SW480 (cell line): ENCODE measurements at places on chromosomes 1 and 21.

GRCh38 chr1:69197816-69198215, 369.9 kb upstream of the LRRC7 start:
- DNase-seq = no peak

- no peak for DNase-seq
Measured at GRCh38 chr21:42369821-42370220, 3.5 kb upstream of the TFF1 start.

DNA sequence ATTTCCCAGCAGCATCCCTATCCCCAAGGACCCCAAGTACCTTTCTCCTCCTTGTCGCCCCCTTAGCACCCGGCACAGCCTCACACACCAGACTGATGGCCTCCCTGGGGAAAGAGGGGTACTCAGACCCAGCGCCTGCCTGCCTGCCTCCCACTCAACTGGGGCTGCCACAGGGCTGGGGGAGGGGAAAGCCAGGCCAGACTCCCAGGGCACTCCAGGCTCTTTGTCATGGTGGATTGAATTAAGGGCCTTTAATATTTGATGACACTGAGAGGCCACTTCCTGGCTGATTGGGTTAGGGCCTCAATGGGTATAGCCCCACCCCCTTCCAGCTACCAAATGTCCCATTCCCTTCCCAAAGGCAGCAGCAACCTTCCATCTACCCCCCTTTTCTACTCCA, 1.8 kb downstream of the SHC1 start:
- DNase-seq = no peak

DNA sequence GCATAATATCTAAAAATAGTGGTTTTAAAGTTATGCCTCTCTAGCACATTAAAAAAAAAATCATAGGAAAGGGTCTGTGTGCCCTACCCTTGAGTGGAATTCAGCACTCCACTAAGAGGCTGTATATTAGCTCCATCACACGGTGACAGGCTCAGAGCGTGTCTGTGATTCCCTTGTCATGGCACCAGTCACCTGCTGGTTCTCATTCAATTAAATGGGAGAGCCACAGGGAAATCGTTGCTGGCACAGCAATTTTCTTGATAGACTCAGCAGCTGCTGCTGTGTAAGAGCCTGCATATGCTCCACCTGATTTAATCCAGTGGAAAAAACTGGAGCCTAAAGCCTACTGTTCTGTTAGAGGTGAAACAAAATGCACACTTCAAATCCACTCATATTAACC, 9.5 kb downstream of the ATP6V1G3 start:
- no peak for DNase-seq

DNA sequence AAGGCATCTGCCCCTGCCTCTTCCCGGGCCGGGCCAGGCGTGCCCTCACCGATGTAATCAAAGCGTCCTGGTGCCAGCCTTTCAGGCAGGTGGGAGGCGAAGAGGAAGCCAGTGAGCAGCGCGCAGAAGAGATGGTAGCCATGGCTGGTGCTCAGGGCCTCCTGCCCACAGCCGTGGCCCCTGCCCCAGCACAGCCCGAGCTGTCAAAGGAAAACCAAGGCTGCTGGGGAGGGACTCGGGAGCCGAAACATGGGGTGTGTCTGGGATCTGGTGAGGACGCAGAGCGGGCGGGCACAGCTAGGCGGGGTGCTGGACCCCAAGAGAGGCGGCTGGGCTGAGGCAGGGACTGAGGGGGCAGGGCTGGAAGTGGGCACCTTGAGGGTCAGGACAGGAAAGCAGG, 2.7 kb downstream of the BGLAP start:
- DNase-seq = no peak

DNA sequence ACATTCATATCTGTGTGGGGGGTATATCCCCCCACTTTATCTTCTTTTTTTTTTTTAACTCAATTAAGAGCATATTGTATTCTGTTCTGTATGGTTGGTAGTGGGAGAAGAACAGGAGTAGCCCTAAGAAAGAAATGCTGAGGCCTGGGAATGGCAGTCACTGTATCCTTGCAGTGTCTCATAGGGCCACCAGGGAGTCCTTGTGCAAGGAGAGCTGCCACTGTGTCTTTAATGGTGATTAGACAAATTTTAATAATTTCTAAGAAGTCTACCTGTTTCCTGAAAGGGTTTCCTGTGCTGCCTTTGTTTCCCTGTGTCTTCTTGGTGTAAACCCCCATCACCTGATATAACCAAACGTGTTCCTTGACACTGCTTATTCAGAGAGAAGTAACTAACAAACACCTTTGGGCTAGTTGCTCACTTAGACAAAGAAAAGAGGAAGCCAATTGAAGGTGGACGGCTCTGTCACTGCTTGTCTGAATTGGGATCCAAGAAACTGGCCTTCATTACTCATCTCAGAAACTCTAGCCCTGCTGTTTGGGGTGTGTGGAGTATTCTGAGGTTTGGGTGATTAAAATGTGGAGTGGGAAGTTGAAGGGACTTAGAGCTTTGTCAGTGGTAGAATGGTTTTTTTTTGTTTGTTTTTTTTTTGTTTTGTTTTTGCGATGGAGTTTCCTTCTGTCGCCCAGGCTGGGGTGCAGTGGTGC, 15.2 kb downstream of the GIPC2 start:
- no peak for DNase-seq

- no peak for DNase-seq
Measured at GRCh38 chr1:220426989-220427388, 100.9 kb upstream of the MARK1 start.

GRCh38 chr1:236795757-236796667, 920 bp downstream of the MTR start:
- DNase-seq = peak; percentile 48

DNA sequence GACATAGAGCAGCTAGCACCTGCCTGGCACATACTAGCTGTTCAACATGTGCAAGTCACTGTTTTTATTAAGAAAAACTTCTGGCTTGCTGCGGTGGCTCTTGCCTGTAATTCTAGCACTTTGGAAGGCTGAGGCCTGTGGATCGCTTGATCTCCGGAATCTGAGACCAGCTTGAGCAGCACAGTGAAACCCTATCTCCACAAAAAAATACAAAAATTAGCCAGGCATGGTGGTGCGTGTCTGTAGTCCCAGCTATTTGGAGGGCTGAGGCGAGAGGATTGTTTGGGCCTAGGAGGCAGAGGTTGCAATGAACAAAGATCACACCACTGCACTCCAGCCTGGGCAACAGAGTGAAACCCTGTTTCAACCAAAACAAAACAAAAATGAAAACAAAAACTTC, 27.7 kb upstream of the C8B start:
- DNase-seq = no peak

DNA sequence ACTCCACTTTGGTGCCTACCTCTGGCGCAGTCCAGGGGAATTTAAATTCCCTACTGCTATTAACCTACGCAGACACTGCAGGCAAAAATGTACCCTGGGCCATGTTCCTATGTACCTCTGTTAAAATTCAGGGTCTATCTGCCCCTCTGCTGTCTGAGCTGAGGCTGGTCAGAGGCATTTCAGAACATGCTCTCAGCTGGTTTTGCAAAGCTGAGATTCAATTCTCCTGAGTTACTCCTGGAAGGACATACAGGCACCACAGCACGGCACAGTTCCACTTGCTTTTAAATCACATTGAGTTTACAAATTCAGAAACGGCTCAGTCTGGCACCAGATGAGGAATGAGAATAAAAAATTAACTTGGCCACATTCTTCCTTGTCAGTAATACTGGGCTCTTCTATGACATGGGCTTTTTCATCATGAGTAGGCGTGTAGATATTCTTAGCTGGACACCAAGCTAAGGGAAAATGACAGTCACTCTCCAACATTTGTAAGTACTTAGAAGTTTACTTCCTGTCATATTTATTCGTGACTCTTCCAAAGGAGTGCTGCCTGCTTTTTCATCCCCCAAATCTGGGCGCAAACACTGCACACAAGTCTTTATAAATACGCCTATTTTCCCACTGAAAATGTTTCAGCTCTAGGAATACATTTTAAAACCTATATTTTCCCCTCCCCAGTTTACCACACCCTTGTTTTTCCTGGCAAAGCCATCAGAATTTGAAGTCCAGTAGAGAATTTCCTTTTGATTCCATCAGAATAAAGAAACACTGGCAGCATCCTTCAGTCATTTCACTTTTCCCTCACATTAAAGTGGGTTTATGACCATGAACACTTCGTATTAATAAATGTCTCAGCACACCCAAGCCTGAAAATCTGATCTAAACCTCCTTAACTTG, 1.9 kb downstream of the C1orf198 start:
- DNase-seq = peak; percentile 14

DNA sequence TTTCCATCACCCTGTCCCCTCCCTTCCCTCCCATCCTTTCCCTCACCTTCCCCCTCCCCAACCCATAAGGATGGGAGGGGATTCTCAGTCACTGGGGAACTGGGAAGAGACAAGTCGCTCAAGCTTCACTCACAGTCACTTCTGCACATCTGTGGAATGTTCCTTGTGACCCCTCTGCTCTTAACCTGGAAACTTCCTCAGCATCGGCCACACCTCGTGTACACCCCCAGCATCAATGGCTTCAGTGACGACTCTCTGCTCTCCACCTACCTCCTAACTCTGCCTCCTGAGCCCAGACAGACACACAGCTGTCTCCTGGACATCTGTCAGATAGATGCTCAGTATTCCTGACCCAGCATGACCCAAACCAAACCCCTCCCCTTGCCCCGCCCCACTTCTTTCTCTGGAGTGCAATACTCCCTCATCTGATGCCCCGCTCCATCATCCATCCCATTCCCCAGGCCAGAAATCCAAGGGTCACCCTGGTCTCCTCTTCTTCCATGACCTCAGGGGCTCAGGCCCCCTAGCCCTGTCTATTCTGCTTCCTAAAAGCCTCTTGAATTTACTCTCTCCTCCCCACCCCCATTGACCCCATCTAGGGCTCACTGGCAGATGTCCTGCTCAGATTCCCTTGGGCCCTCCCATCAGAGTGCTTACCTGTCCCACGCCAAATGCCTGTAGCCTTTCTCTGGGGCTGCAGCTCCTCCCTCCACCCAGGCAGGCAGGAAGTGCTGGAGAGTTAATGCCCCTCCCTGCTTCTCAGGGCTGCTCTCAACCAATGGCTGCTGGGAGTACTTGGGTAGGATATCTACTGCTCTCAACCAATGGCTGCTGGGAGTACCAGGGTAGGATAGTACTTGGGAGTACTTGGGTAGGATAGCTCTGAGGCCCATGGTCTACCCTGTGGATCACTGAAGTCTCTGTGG, 83.1 kb upstream of the CSF3R start:
- DNase-seq = no peak

GRCh38 chr1:72637593-72637992, 355.3 kb upstream of the NEGR1 start:
- DNase-seq = no peak

- no peak for DNase-seq
Measured at GRCh38 chr21:35796844-35797243, 263.5 kb downstream of the SETD4 start.

GRCh38 chr1:200079232-200079940, 51.9 kb downstream of the NR5A2 start:
- DNase-seq = no peak

GRCh38 chr1:246032031-246032551, 475.0 kb downstream of the SMYD3 start:
- no peak for DNase-seq

- no peak for DNase-seq
Measured at GRCh38 chr1:17777818-17778217, 22.7 kb downstream of the ACTL8 start.

DNA sequence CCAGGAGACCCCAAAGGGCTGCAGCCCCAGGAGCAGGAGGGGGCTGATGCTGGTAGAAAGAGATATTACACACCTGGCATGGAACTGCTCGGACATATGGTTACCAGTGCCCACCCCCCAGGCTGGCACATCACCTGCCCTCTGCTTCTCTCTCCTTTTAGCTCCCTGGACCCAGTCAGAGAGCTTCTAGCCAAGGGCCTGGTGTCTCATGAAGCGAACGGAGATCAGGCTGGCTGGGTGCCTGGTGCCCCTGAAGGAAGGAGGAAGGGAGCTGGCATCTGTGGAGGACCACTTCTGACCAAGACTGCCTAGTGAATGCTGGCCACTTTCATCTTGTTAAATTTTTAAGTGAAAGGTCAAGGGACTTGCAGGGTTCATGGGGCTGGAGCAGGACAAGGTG, 53.1 kb downstream of the FOXO6 start:
- DNase-seq = no peak

DNA sequence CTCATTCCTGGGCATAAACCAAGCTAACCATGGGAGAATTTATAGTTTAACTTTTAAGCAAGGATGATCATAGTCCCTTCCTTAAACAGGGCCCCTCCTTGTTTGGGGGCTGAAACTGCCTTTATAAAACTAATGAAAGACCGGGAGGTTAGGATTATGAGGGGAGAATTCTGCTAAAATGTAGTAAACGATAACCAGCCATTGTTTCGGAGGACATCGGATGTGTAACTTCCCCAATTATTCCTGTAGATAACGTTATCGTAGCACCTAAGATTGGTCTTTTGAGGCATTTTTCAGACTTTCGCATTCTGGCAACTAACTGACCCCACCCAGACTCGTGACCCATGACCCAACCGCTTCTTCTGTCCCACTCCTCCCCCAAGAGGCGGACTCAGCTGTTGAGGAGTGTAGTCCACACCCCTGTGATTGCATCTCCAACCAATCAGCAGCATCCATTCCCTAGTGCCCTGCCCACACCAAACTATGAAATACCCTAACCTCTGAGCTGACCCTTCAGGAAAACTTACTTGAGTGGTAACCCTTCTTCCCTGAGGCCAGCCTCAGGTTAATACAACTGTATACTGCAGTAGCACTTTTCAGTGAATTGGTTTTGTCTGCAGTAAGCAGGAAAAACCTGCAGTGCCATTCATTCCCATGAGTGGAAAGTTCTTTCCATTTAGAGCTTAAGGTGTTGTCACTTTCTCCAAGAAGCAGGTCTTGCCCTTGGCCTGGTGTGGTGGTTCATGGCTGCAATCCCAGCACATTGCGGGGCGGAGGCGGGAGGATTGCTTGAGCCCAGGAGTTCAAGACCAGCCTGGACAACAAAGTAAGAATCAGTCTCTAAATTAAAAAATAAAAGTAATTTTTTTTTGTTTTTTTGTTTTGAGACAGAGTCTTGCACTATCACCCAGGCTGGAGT, 823 bp upstream of the SYF2 start:
- DNase-seq = peak; percentile 82

GRCh38 chr1:57674801-57675200, 250.9 kb upstream of the DAB1 start:
- DNase-seq = peak; percentile 34

- DNase-seq = no peak
Measured at GRCh38 chr1:145980457-145980994, 15.9 kb downstream of the TXNIP start.

DNA sequence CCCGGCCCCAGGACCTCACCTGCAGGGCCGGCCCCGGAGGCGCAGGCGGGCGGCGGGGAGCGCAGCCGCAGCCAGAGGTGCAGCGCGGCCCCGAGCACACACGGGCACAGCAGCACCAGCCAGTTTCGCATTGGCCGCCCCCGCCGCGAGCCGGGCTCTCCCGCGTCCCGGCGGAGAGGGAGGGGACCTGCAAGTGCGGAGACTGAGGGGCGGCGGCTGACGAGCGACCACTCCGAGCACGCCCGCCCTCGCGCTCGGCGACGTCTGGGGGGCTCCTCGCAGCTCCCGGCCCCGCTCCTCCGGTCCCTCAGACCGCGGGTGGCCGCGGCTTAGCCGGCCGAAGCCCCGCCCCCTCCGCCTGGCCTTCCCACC, at the start of gene B3GALNT2:
B3GALNT2 (minus strand) TSS at position 331 of the 372 bp plus-strand sequence; CDS start at position 131, 200 bp downstream.
- DNase-seq = no peak

- DNase-seq = no peak
Measured at GRCh38 chr21:42440187-42440792, 36.6 kb downstream of the UBASH3A start.
